Amygdala (tissue), 56 donors: ENCODE measurements at places on chromosomes 12 and 14.

DNA sequence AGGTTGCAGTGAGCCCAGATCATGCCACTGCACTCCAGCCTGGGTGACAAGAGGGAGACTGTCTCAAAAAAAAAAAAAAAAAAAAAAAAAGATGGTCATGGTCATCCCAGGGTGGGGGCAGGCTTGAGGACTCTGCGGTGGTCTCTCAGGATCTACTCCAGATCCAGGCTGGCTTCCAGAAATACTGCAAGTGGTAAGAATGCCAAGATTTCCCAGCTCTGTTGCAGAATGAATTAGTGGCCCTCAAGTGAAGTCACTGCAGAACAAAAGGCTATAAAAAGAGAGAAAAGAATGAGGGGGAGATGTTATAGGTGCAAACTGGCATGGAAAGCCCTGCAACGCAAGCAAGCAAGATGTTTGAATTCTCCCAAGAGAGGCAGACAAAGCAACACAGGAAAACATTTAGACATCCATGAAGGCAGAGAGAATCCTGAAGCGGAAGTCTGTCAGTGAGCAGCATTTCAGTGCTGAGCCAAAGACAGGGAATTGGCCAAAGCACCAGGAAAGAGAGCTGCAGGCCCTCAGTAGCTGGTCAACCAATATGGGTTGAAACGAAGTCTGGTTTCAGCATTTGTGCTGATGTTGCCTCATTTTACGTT, 31.9 kb upstream of the ETFBKMT start:
- DNase-seq: no peak

GRCh38 chr14:77516126-77516525, 17.5 kb upstream of the ISM2 start:
- no peak for DNase-seq

DNA sequence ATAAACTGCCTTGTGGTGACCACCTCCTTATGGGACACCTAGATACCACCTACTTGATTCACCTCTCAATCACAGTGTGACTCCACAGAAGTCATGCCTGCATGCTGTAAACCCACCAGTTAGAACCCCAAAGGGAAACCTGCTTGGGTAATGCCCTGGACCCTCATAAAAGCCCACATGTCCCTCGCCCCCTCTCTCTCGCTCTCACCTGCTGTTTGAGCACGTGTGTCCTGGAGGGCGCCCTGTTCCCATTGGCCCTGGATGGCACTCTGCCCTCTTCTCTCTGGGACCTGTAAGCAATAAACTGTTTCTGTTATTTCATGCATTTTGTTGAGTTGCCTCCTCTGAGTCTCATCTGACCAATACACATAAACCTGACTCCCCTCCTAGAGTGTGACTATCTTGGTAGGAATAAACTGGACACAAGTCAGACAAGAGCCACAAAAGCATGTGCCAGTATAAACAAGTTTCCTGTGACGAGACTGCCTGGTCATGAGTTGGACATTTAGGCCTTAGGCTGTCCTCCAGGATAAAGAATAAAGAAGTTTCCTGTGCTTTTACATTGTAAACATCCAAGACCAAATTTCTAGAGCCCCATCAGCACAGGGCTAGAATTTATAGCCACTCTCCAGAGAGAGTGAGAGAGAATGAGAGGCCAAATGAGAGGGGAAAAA, 8.6 kb downstream of the IFI27L2 start:
- DNase-seq: no peak

- DNase-seq: no peak
Measured at GRCh38 chr14:101069666-101070362, 166.3 kb upstream of the RTL1 start.

GRCh38 chr12:93798279-93799151, 121.3 kb downstream of the CRADD start:
- no peak for DNase-seq

DNA sequence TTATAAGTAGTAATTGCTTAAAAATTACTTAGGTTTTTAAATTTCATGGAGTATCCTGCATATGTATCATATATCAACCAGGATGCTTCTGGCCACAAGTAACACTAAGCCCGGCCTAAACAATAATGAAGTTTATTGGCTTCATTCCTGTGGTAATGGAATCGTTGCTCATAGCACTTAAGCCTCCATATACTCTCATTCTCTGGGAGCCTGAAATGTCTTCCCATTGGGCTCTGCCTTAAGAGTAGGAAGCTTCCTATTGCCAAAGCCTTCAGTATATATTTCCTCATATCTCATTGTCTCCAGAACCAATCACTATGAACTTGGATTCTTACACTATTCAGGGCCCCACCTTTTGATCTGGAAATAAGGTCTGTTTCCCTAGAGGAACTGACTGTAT, 83.8 kb upstream of the DNM1L start:
- DNase-seq: no peak

DNA sequence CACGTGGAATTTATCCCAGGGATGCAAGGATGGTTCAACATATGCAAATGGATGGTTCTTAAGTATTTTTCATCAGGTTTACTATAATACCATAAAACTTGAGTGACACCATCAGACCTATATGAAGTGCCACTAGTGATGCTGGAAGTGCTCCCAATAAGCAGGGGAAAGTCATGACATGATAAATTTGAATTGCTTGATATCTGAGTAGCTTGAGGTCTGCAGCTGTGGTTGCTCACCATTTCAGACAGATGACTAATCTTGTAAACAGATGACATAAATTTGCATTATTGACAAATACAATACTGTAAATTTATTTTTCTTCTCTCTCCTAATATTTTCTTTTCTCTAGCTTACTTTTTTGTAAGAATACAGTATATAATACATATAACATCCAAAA, 13.7 kb upstream of the PRPF39 start:
- DNase-seq: no peak

DNA sequence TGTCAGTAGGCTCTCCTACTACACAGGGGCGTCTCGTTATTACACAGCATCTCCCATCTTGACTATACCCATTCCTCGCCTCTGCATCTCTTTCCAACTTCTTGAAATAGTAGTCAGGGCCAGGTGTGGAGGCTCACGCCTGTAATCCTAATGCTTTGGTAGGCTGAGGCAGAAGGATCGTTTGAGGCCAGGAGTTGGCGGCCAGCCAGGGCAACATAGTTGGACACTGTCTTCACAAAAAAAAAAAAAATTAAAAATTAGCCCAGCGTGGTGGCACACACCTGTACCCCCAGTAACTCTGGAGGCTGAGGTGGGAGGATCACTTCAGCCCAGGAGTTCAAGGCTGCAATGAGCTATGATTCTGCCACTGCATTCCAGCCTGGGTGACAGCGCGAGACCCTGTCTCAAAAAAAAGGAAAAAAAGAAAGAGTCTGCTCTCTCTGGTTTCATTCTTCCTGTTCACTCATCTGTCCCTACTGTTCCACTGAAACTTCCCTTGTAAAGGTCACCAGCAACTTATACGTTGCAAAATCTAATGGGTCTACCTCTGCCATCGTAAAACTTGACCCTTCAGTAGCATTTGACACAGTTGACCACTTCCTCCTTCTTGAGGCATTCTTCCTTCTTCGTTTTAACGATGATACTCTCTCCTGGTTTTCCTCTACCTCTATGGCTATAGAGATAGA, 41.0 kb upstream of the PTGR2 start:
- DNase-seq: no peak

GRCh38 chr14:73007835-73008234, 19.1 kb downstream of the ZFYVE1 start:
- DNase-seq: no peak

DNA sequence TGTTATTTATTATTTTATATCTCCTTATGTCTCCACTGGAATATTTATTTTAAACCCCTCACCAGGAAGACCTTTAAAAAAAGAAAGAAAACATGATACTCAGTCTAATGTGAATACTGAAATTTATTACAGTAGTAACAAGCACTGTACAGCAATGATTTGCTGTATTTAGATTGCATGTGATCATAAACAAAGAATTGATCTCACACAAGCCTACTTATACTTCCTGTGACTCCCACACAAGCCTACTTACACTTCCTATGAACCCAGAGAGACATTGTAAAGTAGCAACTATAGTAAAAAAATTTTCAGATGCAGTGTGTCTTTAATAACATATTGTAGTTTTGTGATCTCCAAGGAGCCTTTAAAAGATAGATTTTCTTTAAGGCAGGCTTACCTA, 142.7 kb upstream of the SYT1 start:
- no peak for DNase-seq

DNA sequence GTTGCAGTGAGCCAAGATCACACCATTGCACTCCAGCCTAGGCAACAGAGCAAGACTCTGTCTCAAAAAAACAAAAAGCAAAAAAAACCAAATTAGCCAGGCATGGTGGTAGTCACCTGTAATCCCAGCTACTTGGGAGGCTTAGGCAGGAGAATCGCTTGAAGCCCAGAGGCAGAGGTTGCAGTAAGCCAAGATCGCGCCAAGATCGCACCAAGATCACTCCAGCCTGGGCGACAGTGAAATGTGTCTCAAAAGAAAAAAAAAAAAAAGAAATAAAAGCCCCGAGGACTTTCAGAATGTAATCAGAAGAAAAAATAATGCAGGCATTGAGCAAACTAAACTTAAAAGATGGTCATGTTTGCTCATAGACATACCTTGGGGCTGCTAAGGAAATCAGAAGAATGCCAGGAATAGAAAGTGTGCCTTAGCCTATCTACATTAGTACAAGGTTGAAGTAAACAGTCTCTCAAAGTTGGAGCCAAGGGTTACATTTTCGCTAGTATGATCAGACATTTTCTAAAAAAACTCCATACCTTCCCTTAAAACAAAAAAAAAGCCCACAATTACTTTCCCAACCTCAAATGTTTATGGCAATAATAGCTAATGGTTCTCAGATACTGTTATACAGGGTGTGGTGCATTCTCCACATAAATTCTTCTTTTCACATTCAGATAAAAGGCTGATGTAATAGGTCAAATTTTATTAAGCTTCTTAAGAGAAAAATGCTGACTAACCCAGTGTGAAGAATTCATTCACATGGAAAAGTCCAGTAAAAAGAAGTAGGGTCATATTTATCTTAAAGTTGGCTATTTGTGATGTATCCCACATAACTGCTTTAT, 15.8 kb downstream of the DTD2 start:
- no peak for DNase-seq

DNA sequence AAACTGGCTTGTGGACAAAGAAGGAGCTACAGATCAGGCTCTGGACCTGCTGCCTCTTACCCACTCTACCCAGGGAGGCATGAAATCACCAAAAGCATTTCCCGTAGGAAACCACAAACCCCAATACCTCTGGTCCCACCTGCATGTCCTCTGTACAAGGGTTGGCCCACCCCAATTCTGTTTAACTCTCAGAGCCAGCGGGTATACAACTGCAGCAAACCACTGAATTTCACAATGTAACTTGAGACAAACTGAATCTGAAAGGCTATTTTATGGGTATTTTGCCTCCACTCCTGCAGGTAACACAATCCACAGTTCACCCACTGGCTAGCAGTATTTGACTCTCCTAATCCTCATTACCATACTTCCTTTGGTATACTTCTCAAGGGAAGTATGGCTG, 16.5 kb downstream of the SIX1 start:
- no peak for DNase-seq

GRCh38 chr12:28793581-28794151, 355.4 kb upstream of the FAR2 start:
- no peak for DNase-seq

DNA sequence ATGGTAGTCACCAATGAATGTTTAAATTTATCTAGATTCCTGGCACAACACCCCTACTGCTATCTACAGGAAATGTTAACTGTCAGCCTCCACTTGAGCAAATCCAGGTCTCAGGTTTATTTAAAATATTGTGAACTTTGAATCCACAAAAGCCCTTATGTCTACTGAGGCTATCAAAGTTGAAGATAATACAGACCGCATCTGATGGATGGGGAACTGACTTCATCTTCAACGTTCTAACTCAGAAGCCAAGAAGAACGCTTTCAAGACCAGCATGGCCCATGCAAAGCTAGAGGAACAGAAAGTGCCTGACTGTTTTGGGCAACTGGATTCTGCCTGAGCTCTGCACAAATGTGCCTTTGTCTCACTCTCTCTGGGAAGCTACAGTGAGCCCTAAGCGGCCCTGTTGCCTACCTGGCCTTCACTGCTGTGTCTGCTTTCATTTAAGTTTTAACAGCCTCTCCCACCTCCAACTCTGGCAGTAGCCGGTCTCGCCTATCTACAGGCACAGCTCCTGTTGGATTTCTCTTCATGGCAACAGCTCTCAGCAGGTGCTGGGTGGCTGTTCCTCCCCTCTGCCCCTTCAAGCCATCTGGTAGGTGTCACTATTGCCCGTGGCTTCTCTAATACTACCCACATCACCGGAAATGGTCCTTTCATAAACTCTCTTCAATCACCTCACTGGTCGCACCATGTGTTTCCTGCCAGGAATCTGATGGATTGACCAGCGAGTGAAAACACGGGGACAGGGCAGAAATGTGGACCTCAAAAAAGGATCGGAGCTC, 112.1 kb upstream of the OVCH1 start:
- DNase-seq: no peak

GRCh38 chr12:61414470-61414869, 845.7 kb upstream of the USP15 start:
- no peak for DNase-seq

- no peak for DNase-seq
Measured at GRCh38 chr12:117525766-117526165, 164.3 kb upstream of the NOS1 start.

- DNase-seq: no peak
Measured at GRCh38 chr14:44361083-44361482, 146.0 kb downstream of the FSCB start.

DNA sequence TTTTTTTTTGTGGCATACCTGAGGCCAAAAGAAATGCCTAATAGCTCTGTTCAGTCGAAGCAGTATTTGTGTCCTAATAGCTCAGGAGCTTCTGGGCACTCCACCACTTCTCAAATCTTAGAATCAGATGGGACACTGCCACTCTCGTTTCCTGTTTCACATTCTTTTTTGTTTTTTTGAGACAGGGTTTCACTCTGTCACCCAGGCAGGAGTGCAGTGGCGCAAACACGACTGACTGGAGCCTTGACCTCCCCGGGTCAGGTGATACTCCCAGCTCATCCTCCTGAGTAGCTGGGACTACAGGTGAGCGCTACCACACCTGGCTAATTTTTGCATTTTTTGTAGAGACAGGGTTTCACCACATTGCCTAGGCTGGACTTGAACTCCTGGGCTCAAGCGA, 52.7 kb downstream of the SPPL3 start:
- DNase-seq: no peak

DNA sequence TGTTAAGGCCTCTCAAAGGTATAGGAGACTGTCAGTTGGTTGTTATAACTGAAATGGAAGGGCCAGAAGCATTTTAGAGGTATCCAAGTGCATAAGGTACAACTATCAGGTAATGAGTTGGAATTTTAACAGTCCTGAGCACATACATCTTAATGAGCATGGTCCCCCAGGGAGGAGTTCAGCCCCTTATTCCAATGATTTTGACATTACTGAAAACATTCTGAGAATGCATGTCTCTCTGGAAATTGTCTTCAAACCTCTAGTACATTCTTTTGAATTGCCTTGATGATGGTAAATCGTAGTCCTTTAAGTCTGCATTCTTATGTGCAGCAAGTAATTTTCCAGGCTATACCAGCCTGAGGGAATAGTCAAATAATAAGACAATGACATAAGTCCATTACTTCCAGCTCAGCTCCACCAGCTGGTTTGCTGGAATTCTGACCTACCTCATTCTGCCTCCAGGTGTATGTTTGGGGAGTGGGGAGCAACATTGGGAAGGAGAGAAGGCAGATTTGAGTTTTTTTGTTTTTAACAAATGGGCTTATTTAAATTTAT, 239.2 kb downstream of the MSRB3 start:
- DNase-seq: no peak

- DNase-seq: no peak
Measured at GRCh38 chr12:94430304-94430703, 29.4 kb downstream of the CEP83 start.

GRCh38 chr12:123967121-123967586, 5.5 kb downstream of the CCDC92 start:
- no peak for DNase-seq

GRCh38 chr14:59629444-59630287, 53.1 kb upstream of the CCDC175 start:
- DNase-seq: no peak
